ENCODE measurements at places on chromosomes 2 and 18.

GRCh38 chr2:215658635-215659305 is 222.9 kb upstream of the FN1 start:
- DNase-seq = no peak

DNA sequence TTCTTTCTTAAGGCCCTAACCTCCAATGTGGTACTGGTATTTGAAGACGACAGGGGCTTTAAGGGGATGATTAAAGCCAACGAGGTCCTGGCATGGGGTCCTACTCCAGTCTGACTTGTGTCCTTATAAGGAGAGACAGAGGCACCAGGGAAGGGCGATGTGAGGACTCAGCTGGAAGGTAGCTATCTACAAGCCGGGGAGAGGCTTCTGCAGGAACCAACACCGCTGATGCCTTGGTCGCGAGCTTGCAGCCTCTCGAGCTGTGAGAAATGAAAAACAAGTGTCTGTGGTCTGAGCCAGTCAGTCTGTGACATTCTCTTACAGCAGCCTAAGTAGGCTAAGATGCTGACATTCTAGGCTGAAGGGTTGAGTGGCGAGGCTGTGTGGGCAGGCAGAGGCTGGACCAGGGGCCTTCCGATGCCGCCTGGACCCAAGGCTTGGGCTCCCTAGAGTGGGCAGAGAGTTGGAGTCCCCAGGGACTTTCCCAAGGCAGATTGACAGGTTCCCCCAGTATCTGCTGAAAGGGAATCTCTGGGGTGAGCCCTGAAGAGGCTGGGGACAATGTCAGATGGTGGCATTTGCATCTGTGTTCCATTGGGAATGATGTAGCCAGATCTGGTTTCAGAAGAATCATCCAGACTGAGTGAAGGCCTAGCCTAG is 322.9 kb upstream of the HS6ST1 start:
- no peak for DNase-seq

GRCh38 chr2:88350331-88351248 is 101.9 kb downstream of the FOXI3 start:
- peak; percentile 56 for DNase-seq

DNA sequence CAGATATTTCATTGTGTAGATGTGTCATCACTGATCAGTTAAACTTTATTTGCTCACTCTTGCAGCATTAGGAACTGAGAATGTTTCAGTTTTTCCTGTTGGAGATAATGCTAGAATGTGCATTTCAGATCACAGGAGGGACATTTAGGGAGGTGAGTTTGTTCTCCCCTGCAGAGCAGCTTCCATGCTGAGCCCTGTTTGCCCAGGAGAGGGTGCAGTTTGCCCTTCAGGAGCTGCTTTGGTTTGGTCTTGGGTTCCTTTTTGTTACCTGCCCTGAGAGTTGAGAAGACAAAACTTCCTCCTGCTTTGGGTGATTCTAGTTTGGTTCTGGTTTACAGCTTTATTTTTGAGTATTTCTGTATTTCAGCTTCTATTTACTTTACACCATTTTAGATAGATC is 49.9 kb downstream of the DGKD start:
- peak; percentile 55 for DNase-seq

DNA sequence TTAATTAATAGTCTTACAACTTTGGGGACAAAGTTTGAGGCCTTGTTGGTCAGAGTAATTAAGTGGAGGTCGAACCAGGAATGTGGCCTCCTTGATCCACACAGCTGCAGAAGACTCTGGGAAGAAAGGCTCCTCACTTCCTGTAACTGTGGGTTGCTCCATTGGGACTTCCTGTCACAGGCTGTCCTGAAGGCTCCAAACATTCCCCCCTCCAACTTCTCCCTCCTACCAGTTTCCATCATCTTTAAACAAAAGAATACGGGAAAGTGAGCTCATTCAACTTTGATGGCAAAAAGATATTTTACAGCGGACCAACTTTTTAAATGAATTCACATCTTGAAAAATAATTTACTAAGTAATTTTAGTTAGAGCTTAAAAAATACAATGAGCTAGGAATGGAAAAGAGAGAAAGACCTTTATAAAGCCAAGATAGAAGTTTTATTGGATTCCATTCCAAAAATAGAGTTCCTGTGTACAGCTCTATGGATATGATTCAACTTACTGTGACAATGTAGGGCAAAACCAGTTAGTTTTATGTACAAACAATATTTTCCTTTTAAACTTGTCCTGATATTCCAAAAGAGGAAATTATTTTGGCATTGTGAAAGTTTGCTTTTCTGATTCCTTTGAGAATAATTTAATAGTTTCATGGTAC is 212.0 kb upstream of the NABP1 start:
- DNase-seq = no peak

GRCh38 chr2:88442473-88442872 is 10.0 kb downstream of the FOXI3 start:
- DNase-seq = no peak

GRCh38 chr18:49752095-49752457 is 61.3 kb downstream of the ACAA2 start:
- no peak for DNase-seq

DNA sequence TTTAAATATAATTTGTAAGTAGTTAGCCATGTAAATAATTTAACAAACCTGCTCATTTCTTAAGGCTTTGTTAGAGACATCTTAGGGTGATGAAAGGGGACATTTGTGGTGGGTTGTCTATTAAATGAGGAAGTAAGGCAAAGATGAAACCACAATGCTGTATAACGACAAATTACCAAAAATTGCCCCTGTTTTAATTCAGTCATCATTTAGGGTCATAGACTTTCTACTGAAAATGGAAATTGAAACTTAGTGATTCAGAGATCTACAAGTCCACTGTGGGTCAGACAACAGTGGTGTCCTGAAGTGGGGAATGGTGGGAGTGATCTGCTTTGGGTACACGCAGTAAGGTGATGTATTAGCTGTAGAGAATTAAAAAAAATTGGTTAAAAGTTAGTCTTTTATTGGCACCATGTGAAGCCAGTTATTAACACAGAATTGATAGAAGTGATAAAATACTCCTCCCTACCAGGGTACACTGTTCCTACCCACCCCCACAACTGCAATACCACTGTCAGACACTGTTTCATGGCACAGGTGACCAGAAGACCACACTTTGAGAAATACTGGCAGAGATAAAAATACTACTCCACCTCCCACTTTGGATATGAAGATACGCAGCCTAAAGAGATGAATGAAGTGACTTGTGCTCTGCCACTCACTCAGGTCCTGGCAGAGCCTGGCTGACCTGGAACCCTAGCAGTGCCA is 13.4 kb downstream of the CERS6 start:
- no peak for DNase-seq

DNA sequence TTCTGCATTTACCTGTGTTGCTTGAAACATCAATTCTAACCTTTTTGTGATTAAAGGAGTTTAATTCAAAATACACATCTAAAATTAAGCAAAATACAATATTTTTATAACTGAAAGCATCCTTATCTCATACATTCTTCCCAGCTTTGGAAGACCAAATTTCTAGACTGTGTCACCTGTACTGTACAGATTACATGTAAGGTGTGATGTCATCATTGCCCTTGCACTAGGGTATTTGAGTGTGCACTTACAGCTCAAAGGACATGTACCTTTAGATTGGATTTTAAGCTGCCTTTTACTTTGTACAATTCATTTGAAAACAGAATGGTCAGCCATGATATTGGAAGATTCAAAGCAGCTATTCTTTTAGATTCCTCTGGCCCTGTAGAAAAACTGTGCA is 932.8 kb upstream of the POU3F3 start:
- DNase-seq = no peak

DNA sequence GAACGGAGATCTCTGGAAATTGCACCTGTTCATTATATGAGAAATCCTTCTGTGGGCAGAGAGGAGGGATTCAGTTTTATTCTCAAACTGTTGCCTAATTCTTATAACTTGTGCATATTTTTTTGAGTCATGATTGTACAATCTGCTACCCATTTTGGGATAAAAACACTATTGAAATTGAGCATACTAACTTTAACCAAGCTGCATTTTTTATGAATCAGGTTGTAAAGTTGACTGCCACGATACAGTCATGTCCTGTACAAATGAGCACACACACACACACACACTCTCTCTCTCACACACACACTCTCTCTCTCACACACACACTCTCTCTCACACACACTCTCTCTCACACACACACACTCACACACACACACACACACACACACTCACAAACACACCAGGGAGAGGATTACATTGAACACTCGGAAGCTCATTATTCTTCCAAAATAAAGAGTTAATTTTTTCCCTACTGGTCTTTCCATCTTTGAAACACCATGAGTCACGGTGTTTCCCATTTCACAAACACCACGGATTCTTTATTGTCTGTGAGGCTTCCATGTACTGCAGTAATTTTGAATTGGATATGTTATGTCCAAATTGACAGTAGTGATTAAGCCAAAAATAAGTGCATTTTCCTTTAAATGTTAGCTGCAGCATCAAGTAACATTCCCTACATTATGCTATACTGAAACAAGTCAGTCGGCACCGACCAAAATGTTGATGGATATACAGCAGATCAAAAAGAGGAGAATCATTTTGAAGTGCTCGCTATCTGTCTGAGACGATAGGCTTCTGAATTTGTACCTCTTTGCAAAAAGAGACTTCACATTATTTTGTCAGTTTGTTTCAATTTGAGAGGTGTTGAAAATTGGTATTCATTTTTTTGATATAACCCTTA is 216.9 kb downstream of the ARHGAP15 start:
- DNase-seq = no peak

DNA sequence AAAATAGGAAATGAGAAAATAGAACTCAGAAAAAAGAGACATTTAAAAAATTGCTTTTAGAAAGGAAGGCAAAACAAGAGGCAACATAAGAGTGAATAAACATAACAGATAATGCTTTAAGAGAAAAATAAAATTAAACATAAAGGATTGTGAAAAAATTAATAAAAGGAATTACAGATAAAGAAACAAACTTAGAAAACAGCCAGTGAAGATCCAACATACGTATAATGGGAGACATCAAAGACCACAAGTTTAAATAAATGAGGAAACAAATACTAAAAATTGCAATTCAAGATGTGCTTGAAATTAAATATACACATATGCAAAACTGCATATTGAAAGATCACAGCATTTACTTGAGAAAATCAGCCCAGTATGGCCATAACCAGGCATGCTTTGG is 448.9 kb downstream of the NBAS start:
- no peak for DNase-seq

DNA sequence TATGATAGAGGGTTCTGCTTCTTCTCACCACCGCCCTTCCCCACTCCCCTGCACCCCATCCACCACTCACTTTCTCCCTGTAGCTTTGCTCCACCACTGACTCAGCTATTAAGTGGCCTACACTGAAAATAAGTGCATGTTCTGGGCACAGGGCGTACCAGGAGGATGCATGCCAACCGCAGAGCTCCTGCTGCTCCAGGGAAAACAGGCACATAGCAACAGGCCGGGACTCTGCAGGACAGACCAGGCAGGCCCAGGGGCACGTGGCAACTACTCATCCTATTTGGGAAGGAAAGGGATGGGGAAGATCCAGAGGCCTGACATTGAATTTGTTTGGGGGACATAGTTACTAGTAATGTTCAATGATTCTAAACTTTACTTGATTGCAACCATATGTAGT is 28.4 kb downstream of the ARL4C start:
- DNase-seq = no peak

DNA sequence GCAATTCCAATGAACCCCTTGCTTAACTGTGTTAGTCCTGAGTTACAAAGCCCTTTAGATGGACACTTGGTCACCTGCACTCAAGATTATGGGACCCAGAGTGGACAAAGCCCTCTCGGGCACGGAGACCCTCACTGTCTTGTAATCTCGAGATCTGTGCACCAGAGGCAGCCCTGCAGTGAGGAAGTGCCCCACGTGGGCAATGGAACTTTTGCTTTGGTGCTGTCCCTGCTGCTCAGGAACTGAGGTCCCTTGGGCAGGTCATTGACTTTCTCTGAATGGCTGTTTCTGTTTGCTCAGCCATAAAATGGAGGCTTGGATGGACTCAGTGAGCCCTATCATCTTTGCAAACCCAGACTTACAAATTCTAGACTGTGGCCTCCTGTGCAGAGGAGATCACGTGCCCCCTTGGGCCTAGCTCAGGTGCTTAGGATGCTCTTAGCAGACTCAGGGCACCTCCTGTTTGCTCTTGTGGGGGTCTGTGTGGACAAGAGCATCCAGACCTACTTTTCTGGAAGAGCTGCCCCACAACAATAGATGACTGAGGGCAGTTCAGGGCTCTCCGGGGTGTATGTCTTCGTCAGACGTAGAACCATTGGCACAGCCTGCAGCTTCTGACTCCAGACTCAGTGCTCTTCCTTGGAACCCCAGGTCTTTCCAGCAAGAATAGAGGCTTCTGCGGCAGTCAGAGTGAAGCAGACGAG is 94.5 kb upstream of the HS6ST1 start:
- DNase-seq = no peak
